ENCODE measurements at places on chromosomes 12 and 14.

GRCh38 chr12:120500581-120500980 is 4.7 kb downstream of the DYNLL1 start:
- DNase-seq = no peak

GRCh38 chr12:32756476-32757066 is 874 bp upstream of the YARS2 start:
- DNase-seq = no peak

GRCh38 chr12:90038289-90038688 is 329.7 kb upstream of the ATP2B1 start:
- DNase-seq = no peak

GRCh38 chr12:111596985-111597830 is 1.9 kb downstream of the ATXN2 start:
- DNase-seq = no peak

DNA sequence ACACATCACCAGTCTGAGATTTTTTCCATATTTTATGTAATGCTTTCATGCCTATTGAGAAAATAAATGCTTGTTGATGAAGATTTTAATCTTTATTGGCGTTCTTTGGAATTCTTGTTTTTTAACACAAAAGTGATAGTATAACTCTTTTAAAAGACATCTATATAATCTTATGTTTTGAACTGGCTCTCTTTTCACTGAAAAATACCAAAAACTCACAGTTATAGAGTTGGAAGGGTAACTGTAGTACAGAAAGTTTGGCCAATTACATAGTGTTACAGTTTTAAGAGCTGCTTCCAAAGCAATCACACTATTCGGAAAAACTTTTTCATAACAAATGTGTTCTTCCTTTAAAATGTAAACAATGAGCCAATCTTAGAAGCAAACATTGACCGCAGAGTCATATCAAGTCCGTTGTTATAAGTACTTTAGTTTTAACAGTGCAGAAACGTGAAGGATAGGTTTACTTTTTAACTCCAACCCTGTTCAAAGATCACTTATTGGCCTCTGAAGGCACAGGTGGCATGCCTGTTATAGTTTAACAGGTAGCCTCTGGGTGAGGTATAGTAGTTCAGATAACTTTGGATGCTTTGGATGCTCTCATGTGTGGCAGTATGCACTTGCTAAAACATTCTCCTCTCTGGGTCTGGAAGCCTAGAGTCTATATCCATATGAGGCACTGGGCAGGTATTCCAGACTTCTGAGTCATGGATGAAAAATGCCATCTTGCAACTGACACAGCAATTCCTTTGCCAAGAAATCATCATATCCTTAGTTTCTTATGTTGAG is 12.1 kb upstream of the NTN4 start:
- peak; percentile 75 for DNase-seq

- no peak for DNase-seq
Measured at GRCh38 chr14:45651890-45652289, 398.9 kb upstream of the MIS18BP1 start.

GRCh38 chr12:93243689-93244513 is 133.8 kb upstream of the NUDT4 start:
- no peak for DNase-seq

DNA sequence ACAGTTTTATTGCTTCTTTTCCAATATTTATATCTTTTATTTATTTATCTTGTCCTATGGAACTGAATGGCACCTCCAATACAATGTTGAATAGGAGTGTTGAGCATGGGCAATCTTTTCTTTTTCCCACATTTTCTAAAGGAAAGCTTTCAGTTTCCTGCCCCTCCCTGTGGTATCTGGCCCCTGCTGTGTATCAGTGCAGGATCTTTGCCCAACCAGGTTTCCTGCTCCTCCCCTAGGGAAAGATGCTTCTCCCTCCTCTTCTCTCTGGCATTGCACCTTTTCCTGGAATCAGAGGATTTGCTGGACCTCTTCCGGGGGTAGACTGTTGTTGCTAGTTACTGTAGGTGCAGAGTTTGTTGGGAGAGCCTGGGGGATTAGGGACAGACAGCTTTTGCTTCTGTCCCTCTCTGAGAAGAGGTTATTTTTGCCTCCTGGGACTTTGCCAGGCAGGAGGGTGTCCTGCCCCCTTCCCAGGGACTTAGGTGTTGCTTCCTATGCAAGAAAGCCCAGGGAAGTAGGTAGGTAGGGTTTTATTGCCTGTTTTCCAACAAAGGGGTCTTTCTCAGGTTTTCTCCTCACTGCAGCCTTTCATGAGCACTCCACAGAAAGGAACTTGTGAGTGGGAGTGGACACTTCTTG is 67.6 kb downstream of the POLR3B start:
- no peak for DNase-seq

DNA sequence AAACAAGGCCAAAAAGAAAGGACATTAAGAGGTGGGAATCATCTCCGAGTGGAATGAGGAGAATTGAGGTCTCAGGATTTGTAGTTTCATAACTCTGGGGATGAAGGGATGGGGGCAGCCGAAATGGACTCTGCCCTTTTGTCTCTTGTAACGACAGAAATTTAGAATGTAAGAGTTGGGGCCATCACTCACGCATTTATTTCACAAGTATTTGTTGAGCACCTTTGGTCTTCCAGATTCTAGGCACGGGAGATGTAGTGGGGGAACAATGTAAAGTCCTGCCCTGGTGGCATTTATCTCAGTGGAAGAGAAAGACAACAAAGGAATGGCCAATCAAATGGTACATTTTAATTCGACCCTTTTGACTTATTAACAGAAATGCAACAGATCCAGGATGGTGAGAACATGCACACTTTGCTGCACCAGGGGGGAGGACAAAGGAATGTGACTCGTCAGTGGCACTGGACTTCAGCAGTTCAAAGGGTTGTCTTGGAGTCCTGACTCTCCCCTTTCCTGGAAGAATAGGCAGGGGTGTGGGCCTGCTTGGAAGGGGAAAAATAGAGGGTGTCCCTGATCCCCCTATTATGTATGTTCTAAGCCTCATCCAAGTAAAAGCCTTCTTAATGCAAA is 102.0 kb downstream of the TMEM30B start:
- no peak for DNase-seq

- DNase-seq = no peak
Measured at GRCh38 chr12:79275631-79276030, 411.1 kb downstream of the SYT1 start.

DNA sequence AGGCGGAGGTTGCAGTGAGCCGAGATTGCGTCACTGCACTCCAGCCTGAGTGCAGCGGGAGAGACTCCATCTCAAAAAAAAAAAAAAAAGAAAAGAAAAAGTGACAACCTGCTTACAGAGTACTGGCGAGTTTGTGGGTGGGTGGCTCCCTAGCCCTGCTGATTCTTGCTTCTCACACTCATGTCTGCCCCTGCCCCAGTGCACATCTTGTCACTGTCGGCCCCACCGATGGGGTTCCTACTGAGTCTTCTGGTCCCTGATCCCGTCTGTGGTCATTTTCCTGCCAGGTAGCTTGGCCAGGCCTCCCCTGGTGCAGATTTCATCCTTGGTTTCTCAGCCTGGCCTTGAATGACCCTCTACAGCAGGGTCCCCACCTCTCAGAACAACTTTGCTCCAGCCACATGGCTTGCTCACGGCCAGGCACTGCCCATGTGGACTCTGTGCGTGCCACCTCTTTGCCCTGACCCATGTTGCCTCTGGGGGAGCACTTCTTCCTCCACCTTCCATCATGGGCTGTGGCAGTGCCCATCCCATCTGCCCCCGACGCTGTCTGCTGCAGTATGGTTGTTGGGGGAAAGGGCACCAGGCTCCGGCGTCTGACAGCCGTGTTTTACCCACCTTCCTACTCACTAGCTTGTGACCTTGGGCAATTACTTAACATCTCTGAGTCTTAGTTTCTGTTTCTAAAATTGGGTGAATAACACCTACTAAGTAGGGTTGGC is 2.1 kb upstream of the PTPN6 start:
- DNase-seq = no peak

DNA sequence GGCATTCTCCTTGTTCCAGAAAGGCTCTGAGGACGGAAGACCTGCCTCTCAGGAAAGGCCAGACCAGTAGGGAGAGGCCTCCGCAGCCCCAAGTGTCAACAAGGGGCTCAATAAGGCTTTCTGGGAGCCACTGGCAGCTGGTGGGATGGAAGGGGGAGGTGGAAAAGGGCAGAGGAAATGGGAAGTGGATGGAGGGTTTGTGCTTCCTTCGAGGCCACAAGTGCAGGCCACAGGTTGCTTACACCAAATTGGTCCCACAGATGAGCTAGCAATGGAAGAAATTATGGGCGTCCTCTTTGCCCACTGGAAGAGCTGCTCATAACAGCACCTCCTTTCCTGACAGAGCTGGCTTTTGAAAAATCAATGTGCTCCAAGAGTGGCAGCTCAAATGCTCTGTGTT is 28.2 kb downstream of the P2RX4 start:
- DNase-seq = no peak

GRCh38 chr12:129607301-129607700 is 296.5 kb downstream of the TMEM132D start:
- DNase-seq = no peak

DNA sequence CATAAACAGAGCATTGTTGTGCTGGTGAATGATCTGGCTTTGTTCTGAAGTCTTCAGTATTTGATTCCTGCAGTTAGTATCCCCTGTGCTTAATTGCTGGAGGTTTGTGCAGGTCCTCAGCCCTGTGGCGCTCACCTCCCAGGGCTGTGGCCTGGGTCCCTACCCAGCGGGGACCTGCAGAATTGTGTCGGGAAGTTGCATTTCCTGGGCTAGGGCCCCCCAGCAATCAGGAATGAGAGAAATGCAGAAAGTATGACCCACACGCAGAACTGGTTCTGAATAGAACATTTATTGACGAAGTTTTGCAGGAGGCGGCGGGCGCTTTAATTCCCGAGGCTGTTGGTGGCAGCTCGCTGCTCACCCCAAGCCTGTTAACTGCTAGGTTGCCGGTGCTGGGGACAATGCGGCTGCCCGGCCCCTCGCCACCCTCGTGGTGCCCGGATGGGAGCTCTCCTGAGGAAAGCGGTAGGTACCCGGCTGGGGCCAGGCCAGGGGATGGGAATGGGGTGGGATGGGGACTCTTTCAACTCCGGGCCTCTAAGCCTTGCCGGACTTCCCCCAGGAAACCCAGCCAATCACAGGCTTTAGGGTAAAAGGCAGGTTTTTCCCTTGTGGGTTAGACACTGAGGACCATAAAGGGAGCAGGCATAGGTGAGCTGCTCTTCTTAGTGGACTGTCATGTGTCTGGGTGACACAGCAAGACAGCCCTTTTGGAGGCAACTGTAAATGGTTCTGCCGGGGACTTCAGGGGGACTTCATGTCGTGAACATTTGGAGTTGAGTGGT is 11.6 kb downstream of the PLEKHG3 start:
- DNase-seq = no peak

GRCh38 chr12:128842579-128842978 is 10.7 kb upstream of the GLT1D1 start:
- DNase-seq = no peak

- DNase-seq = no peak
Measured at GRCh38 chr14:52327374-52328226, 13.5 kb downstream of the PTGER2 start.

- DNase-seq = no peak
Measured at GRCh38 chr12:94193168-94193567, 44.8 kb downstream of the PLXNC1 start.

GRCh38 chr12:67370979-67371378 is 101.8 kb downstream of the CAND1 start:
- DNase-seq = no peak

DNA sequence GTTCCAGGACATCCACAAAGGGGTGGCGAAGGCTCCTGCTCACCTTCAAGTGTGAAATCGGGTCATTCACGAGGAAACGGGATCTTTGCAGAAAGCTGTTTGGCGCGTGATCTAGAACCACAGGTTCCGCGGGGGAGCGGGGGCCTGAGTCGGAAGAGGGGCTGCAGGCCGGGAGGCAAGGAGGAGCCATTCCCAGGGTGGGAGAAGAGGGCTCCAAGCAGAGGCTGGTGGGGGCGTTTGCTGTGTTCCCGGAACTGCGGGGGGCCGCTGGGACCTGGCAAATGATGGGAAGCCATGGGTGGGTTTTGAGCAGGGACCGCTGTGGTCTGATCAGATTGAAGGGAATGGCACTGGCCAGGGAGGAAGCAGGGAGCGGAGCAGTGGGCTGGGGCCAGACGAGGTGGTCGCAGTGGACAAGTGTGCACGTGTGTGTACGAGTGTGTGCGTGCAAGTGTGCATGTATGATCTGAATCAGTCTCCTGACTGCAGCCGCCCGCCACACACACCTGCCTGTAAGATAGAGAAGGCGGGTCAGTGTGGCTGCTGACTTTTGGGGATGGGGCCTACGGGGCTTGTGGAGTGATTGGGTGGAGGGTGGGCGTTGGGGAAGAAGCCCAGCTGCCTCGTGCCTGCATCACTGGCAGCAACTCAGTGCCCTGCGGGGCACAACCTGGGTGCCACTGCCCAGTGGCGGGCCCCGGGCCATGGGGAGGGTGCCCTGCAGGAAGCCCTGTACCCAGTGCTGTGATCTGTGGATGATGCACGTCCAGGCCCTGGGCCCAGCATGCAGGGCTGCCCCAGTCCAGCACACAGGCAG is 141.9 kb downstream of the KIF26A start:
- no peak for DNase-seq

GRCh38 chr12:114638790-114639435 is 45.1 kb downstream of the TBX3 start:
- no peak for DNase-seq

- peak; percentile 100 for DNase-seq
Measured at GRCh38 chr12:31518680-31519227, 72.2 kb downstream of the DENND5B start.

GRCh38 chr14:68584786-68585185 is 208.1 kb downstream of the ZFP36L1 start:
- no peak for DNase-seq

- no peak for DNase-seq
Measured at GRCh38 chr12:75998292-75999063, 33.1 kb downstream of the PHLDA1 start.

GRCh38 chr14:102666635-102667034 is 74.2 kb downstream of the RCOR1 start:
- no peak for DNase-seq

DNA sequence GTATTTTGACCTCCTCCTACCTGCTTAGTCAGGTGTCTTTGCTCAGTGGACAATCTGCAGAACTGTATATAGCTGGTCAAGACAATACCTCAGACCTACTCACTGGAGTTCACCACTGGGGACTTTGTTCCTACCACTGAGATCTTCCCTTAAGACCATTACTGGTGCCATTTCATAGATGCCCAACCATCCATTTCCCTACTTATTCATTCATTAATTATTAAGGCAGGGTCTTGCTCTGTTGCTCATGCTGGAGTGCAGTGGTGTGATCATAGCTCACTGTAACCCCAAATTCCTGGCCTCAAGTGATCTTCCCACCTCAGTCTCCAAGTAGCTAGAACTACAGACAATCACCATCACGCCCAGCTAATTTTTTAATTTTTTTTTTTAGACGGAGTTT is 22.8 kb upstream of the CRADD start:
- DNase-seq = no peak
